ENCODE measurements at places on chromosomes 3 and 15.
A peak's percentile ranks its signal among the peaks of the same experiment; 100 is the strongest.

GRCh38 chr15:100308213-100308600 is 33.6 kb downstream of the ADAMTS17 start:
- no peak for DNase-seq

GRCh38 chr15:78937132-78937739 is 7.6 kb downstream of the CTSH start:
- no peak for DNase-seq

DNA sequence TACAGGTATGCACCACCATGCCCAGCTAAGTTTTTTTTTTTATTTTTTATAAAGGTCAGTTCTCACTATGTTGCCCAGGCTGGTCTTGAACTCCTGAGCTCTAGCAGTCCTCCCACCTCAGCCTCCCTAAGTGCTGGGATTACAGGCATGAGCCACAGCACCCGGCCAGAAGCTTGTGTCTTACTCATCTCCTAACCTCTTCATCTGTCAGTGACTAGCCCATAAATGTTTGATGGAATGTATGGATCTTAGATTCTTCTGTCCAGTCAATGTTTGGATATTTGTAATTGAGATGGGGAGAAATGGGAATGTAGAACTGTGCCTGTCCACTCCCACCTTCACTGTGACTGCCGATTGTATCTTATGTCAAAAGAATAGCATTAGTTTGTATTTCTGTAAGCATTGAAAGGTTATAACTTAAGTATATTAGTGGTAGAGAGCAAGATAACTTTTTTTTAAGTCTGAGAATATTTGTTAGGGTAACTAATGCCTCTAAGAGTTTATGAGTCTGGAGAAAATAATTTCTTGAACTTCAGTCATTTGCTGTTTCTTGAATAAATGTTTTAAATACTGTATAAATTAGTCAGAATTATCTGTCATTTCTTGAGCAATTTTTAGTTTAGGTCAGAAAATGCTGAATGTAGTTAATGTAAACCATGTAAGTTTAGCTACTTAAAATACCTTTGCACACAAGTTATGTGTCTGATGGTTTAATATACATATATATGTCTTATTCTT is 215.3 kb upstream of the CGNL1 start:
- DNase-seq = no peak

DNA sequence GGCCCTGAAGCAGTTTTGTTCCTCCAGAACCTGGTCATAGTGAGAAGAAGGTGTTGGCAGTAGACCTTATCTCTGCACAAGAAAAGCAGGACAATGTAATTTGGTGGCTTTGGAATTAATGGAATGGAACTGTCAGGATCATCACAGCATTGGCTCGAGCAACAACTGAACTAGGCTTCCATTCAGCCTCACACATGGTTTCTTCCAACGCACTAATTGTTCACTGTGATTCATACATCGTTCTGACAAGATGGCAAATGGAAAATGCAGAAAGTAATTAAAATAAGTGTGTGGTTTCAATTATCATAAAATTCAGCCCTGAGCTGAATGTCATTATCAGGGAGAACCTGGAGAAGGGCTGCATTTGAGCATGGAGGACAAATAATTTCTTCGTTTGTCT is 80.6 kb downstream of the MFSD1 start:
- DNase-seq = no peak

- no peak for DNase-seq
These were observed 94.5 kb downstream of the FBN1 start for GRCh38 chr15:48550822-48551525.

DNA sequence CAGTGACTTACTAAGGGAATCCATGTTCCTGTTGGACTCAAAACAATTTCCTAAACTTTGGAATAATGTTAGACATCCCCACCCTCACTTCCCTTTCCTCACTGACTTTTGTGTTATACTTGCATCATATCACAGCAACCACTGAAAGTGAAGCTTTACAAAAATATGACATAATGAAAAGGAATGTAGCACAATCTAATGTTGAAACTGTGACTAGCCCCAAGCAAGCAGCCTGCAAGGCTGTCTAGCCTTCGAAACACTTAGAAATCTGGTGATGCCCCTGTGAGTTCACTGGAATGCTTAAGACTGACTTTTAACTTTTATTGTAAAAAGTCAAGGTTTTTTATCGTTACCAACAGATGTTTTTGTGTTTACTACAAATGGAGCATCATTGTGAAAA is 203.7 kb upstream of the ZNF385D start:
- DNase-seq = no peak

DNA sequence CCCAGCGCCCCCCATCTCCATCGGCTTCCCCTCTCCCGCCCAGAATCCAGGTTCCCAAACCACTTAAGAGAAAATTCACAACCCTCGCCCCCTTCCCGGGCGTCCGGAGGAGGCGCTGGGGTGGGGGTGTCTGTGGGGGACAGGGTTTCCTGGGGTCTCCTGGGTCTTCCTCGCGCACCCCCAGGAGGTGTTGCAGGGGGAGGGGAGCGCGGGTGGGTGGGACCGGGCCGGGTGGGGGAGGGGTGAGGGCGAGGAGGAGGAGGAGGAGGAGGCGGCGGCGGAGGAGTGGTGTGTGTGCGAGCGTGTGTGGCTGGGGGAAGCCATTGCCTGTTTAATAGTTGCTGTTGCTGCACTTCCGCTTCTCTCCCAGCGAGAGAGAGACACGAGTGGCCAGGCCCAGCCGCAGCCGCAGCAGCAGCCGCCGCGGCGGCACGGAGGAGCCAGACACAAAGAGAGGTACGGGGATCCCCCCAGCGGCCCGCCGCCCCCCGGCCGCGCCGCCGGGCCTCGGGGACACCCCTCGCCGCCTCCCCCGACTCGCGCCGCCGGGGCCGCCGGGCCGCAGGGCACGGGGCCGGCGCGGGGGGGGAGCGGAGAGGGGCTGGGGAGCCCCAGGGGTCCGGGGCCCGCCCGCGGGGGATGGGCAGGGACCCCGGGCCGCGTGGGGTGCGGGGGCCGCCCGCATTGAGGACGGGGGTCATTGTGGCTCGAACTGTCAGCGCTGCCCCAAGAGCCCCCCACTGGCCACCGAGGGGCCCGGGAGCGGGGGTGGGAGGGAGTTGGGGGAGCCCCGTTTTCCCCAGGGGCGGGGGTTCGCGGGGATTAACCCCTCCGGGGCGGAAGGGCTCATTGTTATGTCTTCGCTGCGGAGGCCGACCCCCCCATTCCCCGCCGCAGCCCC is at the start of gene UBE2E1:
UBE2E1 (plus strand) TSS at position 323 of the 901 bp plus-strand sequence. CDS start 1,315 bp downstream, outside the sequence.
- DNase-seq = peak; percentile 14

DNA sequence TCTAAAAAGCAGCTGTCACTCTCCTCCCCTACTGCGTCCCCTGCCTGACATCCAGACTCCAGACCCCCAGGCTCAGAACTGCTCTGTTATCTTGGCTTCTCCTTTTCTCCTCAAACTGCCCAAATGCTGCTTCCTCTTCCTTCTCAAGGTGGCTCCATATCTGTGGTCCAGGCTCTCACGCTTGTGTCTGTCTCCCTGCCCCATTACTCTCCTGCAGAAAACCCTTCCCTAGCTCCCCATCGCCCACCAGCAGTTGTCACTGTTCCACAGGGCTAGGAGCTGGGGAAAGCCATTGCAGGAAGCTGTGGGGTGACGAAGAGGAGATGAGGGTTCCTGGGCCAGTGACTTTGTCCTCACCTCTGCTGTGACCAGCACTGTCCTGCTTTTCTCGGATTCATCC is 30.7 kb upstream of the CGNL1 start:
- DNase-seq = no peak

GRCh38 chr15:44489464-44489863 is 47.5 kb upstream of the EIF3J start:
- DNase-seq = no peak

DNA sequence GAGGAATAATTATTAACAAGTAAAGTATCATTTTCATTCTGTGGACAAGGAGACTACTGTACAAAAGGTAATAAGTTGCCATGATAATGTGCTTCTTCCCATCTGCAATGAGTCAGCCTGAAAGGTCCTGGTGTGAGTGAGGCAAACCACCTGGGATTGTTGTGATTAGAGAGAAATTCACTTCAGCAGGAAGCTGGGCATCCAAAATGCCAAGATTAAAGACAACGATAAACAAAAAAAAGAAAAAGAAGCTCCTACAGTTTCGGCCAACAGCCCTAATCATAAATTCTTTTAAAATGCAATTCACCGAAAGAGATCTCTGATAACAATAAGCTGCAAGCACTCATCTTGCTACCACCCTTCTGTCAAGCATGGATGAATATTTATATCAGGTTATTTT is 507.8 kb downstream of the TUSC7 start:
- no peak for DNase-seq

- DNase-seq = no peak
These were observed 268.5 kb upstream of the CTNNB1 start for GRCh38 chr3:40930756-40931155.

Data from NCI-H2171 treated with DMSO at 0.1 percent for 48 hours (cell line).